ENCODE measurements at places on chromosomes 11 and 22. TPM values are rescaled to one million over a fixed set of nuclear protein-coding genes. Genes with fewer than 3 reads are reported as not detected.

GRCh38 chr11:69573761-69574607 is 67.0 kb upstream of the CCND1 start:
- H3K4me1 ChIP-seq, result no peaks in the 10 kb centered on the region
- H3K36me3 ChIP-seq, result no peaks in the 10 kb centered on the region
- no peak overlapping the region for H3K27ac ChIP-seq
- no peak for DNase-seq
- H3K27me3 ChIP-seq, result no peaks in the 10 kb centered on the region

GRCh38 chr11:34546511-34547209 is 33.1 kb upstream of the ELF5 start:
- H3K4me3 ChIP-seq, result no peak overlapping the region
- no peaks in the 10 kb centered on the region for H3K4me1 ChIP-seq
- H3K27me3 ChIP-seq, result no peaks in the 10 kb centered on the region

GRCh38 chr11:72833811-72834493 is 19.7 kb downstream of the ATG16L2 start:
- no peak overlapping the region for H3K4me3 ChIP-seq
- peak overlapping the region; percentile 25 for H3K27ac ChIP-seq
- no peak for DNase-seq
- no peaks in the 10 kb centered on the region for H3K27me3 ChIP-seq

DNA sequence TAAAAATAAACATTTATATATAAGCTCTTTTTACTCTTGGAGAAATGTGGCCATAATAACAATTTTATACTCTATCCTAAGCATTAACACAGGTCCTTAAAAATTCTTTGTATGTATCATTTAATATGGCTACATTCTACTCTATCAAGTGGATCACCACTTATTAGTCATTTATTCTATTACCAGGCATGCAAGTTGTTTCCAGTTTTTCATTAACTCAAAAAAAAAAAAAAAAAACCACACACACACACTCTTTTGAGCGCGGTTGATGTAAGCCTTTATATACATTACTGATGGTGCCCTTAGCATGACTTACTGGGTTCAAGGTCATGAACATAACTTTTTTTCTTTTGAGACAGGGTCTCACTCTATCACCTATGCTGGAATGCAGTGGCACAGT is 47.1 kb upstream of the MICAL2 start:
- no peak overlapping the region for H3K4me3 ChIP-seq
- H3K36me3 ChIP-seq, result no peaks in the 10 kb centered on the region
- no peak for DNase-seq

DNA sequence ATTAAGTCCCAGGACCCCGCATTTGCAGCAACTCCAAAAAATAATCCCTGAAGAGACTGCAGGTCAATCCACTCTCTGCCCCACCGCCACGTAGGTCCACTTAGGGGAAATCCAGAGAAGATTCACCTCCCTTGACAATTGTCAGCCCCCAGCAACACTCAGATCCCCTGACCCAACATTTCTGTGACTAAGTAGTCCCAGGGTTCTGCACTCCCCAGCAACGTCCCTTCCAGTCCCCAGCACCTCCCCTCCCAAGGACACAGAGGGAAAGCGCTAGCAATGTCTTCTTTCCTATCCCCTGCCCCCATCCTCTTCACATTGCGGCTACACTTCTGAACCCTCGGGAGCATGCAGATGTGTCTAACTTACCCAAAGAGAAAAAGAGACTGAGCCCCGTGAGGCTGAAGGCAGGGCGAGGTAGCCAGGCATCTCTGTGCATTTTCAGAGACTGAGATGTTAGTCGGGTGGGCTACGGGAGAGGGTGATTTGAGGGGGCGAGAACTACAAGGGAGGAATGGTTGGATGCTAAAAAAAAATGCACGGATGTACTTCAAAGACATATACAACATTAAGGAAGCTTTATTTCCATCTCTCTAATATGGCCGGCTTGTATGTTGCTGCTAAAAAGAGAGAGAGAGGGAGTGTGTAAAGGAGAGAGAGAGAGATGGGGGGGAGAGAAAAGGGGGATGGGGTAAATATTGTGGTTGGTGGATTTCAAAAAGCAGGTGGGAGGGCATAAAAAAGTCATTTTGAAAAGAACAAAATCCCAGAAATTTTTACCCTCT is at the start of gene SCN2B:
TSS of gene SCN2B (minus strand) at position 647 of the 785 bp plus-strand sequence. CDS start at position 439, 208 bp downstream.
- DNase-seq, result no peak
- peak within 1 kb of the TSS; percentile 10 for H3K27ac ChIP-seq
- no peaks in the 10 kb centered on the region for H3K36me3 ChIP-seq

DNA sequence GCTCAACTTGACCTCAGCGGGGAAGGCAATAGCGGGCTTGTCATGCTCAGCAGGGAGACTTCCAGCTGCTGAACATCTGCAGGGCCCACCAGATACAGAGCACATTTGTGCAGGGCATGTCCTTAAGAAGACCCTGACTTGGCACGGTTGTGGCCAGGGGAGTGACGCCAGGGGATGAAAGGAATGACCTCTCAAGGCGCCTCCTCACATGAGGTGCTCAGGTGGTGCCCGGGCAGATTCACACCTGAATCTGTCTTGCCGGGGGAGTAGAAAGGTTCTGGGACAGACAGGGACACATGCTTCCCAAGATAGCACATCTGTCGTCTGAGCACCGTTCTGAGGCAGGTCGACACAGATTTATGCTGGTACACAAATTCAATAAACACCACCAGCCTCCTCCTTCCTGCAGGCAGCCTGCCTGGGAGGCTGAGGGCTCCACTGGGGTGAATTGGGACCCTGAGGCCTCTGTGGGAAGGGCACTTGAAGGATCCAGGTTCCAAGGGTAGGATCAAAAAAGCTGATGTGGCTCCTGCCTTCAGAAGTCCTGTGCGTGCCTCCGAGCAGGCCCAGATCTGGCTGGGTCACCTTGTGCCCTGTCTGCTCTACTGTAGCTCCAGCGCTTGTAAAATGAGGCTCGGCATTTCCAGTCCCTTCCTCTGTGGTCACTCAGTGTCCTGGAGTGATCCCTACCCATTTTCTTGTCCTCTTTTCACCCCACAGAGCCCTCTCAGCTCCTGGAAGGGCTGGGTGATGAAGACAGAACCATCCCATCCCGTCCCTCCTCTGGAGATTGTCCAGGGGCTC is 49.6 kb upstream of the NECTIN1 start:
- H3K36me3 ChIP-seq, result no peaks in the 10 kb centered on the region
- H3K27ac ChIP-seq, result no peak overlapping the region
- H3K4me3 ChIP-seq, result no peak overlapping the region

GRCh38 chr11:74929431-74930363 is 19.2 kb downstream of the XRRA1 start:
- no peaks in the 10 kb centered on the region for H3K4me1 ChIP-seq
- H3K27ac ChIP-seq, result no peak overlapping the region
- no peaks in the 10 kb centered on the region for H3K27me3 ChIP-seq

DNA sequence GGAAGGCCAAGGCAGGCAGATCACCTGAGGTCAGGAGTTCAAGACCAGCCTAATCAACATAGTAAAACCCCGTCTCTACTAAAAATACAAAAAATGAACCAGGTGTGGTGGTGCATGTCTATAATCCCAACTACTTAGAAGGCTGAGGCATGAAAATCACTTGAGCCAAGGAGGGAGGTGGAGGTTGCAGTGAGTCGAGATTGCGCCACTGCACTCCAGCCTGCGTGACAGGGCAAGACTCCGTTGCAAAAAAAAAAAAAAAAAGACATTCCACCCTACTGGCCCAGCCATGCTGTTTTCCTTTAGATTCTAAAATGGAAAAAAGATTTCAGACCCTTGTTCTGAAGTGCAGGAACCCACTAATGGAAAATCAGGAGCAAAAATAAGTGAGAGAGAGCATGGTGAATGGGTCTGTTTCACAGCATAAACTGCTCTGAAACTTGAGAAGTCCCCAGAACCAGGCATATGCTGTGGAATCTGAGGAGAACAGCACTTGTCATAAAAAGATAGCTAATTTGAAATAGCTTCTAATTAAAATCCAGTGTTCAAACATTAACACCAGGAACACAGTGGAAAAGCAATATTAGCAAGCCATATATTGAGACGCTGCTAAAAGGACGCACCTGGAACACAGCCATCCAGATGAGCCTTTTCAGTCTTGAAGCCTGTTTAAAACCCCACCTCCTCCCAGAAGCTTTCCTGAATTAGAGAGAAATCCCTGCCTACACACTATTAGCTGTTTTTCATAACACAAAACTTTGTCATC is 66.3 kb upstream of the CHRM4 start:
- no peaks in the 10 kb centered on the region for H3K36me3 ChIP-seq
- no peak overlapping the region for H3K4me3 ChIP-seq
- H3K27me3 ChIP-seq, result no peaks in the 10 kb centered on the region
- H3K4me1 ChIP-seq, result no peaks in the 10 kb centered on the region
- DNase-seq, result no peak

GRCh38 chr11:57353852-57354251 is 15.7 kb downstream of the P2RX3 start:
- H3K4me1 ChIP-seq, result peaks cover 9% of the 10 kb centered on the region
- H3K27ac ChIP-seq, result no peak overlapping the region
- H3K4me3 ChIP-seq, result no peak overlapping the region
- no peak for DNase-seq
- H3K36me3 ChIP-seq, result no peaks in the 10 kb centered on the region

GRCh38 chr22:20128902-20129746 is 2.5 kb upstream of the ZDHHC8 start:
- no peak overlapping the region for H3K4me3 ChIP-seq
- no peaks in the 10 kb centered on the region for H3K27me3 ChIP-seq
- H3K36me3 ChIP-seq, result no peaks in the 10 kb centered on the region
- DNase-seq, result peak; percentile 61
- H3K4me1 ChIP-seq, result peaks cover 26% of the 10 kb centered on the region

DNA sequence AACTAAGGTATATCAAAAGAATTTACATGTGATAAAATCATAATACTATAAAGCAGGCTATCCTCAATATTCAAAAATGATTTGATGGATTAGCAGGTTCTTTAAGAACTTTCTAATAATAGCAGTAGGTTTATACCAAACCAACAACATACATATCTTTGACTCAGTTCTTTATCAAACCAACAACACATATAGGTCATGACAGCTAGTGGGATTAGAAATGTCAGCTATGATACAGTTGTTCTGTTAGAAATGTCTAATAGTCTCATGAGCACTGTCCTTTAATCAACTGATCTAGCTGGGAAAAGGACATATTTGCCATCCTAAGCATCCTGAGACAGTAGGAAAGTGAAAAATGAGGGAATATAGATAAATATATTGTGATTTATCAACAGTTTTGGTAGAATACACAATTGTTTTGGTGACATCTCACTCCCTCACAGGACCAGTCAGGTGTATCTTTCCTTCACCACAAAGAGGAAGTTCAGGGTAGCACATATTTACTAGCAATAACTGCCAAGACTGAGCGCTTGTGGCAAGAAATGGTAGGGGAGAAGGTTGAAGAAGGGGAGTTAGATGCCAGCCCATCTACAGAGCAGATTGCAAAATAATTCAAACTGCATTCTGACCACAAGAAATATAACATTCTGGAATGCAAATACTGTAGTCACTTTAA is 90.8 kb upstream of the APOA1 start:
- H3K4me1 ChIP-seq, result no peaks in the 10 kb centered on the region
- H3K27ac ChIP-seq, result peak overlapping the region; percentile 54
- no peaks in the 10 kb centered on the region for H3K36me3 ChIP-seq
- H3K4me3 ChIP-seq, result no peak overlapping the region

- no peaks in the 10 kb centered on the region for H3K27me3 ChIP-seq
- peak overlapping the region; percentile 85 for H3K27ac ChIP-seq
- no peaks in the 10 kb centered on the region for H3K4me1 ChIP-seq
- DNase-seq, result peak; percentile 66
- H3K36me3 ChIP-seq, result no peaks in the 10 kb centered on the region
- H3K4me3 ChIP-seq, result no peak overlapping the region
Measured at GRCh38 chr22:37228106-37229011, 15.7 kb downstream of the RAC2 start.

- H3K36me3 ChIP-seq, result peaks cover 26% of the 10 kb centered on the region
- H3K4me1 ChIP-seq, result peaks cover 50% of the 10 kb centered on the region
- H3K4me3 ChIP-seq, result no peak overlapping the region
Measured at GRCh38 chr11:118618115-118618990, 10.9 kb downstream of the PHLDB1 start.

GRCh38 chr11:10387206-10388083 is 67.6 kb upstream of the AMPD3 start:
- no peaks in the 10 kb centered on the region for H3K36me3 ChIP-seq
- no peak for DNase-seq

DNA sequence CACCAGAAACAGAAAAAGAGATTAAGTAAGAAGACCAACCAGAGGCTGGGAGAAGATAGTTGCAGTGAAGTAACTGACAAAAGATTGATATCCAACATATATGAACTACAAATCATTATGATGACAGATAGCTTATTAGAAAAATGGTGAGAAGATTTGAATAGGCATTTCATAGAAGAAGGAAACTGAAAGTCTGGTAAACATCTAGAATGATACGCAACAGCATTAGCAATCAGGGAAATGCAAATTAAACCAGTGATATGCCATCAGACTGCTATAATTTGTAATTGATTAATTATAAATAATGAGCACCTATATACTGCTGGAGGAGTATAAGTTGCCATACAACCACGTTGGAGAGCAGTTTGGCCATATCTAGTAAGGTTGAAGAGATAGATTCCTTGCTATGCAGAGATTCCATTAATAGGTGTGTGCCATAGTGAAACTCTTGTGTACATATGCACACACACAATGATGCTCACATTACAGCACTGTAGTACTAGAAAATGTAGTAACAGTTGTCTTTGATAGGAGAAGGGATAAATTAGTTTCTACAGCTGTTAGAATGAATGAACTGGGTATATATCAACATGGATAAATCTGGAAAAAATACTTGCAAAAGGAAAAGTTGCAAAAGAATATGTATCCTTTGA is 20.5 kb downstream of the RNF169 start:
- no peaks in the 10 kb centered on the region for H3K36me3 ChIP-seq
- H3K4me1 ChIP-seq, result no peaks in the 10 kb centered on the region
- DNase-seq, result no peak
- H3K4me3 ChIP-seq, result no peak overlapping the region

GRCh38 chr11:102191832-102192231 is 81.6 kb downstream of the YAP1 start:
- no peak overlapping the region for H3K27ac ChIP-seq
- H3K36me3 ChIP-seq, result no peaks in the 10 kb centered on the region
- no peak for DNase-seq
- no peaks in the 10 kb centered on the region for H3K4me1 ChIP-seq
- H3K27me3 ChIP-seq, result no peaks in the 10 kb centered on the region

- H3K36me3 ChIP-seq, result no peaks in the 10 kb centered on the region
- no peaks in the 10 kb centered on the region for H3K4me1 ChIP-seq
- H3K27ac ChIP-seq, result peak overlapping the region; percentile 81
- H3K4me3 ChIP-seq, result no peak overlapping the region
- H3K27me3 ChIP-seq, result no peaks in the 10 kb centered on the region
- DNase-seq, result no peak
Measured at GRCh38 chr11:68266121-68266891, 5.5 kb downstream of the C11orf24 start.

DNA sequence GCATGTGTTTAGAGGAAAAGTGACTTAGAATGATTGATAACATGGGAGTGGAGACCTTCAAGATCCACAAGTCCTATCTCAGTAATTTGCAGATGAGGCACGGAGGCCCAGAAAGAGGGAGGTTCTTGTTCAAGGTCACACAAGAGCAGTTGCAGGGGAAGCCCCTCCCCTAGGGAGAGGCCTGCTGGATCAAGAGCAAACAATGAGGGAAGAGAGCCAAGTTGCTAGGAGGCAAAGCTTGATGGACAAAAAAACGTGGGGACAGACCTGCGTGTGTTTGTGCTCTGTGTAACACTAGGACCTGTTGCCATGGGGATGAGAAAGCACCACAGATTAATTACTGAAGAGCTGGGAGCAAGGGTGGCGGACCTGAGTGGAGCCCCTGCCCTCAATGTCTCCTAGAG is 6.4 kb upstream of the MFRP start:
- H3K4me1 ChIP-seq, result no peaks in the 10 kb centered on the region
- H3K27me3 ChIP-seq, result no peaks in the 10 kb centered on the region
- no peak for DNase-seq

Gene IRF7
- 80.9 TPM for total RNA-seq

Gene LRRN4CL
- 7.9 TPM for total RNA-seq

Gene GAS2L1
- 20.6 TPM for total RNA-seq

Gene TUB
- total RNA-seq, result 2.8 TPM

Gene TMPRSS5
- total RNA-seq, result 1.5 TPM

Gene GLYAT
- not detected for total RNA-seq

Gene ARAP1
- 156 TPM for total RNA-seq
